ENCODE measurements at places on chromosomes 1 and 21.

GRCh38 chr1:196897158-196897828 is 9.4 kb downstream of the CFHR4 start:
- no peak for DNase-seq

DNA sequence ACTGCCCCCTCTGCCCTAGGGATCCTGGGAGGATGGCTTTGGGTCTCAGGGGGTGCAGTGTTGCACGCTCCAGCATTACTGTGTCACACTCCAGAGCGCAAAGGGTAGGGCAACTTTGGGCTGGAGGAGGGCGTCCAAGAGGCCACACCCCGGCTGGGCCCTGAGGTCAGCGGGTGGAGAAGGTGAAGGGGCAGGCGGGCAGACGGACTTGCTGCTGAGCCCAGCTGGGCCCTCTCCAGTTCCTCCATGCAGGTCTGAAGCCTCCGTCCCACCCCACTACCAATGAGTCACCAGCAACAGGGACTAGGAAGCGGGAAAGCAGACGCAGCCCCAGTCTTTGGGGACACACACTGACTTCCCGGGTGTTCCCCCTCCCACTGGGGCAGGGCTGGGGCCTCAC is 116.0 kb downstream of the CASZ1 start:
- no peak for DNase-seq

- no peak for DNase-seq
These were observed 32.7 kb downstream of the SUSD4 start for GRCh38 chr1:223331301-223331700.

- no peak for DNase-seq
These were observed 334.8 kb upstream of the KAZN start for GRCh38 chr1:14263671-14264070.

GRCh38 chr1:53657531-53657805 is 81.5 kb downstream of the GLIS1 start:
- no peak for DNase-seq

- peak; percentile 48 for DNase-seq
These were observed 12.6 kb upstream of the PPM1J start for GRCh38 chr1:112727716-112728115.

DNA sequence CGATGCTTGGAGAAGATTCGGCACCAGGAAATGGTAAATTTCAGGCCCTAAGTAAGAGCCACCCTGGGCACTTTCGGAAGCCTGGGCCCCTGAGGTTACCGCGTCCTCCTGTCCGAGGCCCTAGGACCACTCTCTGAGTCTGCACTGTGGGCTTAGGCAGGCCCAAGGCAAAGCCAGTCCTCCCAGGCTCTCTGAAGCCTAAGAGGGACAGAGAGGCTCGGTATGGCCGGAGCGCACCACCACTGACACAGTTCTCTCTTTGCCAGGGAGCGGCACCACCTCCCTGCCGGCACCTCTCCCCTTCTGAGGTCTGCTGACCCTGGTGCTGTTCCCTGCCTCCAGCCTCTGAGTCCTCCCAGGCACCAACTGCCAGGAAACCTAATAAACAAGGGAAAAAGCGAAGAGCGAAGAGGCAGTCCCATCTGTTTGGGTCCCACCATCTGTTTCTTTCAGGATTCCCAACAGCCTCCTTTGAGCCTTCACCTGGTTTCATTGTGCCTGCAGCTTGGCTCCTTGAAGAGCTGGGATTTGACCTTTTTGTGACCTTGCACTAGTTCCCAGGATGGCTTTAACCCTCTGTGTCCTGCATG is 57.7 kb downstream of the VWA5B1 start:
- DNase-seq, result no peak

DNA sequence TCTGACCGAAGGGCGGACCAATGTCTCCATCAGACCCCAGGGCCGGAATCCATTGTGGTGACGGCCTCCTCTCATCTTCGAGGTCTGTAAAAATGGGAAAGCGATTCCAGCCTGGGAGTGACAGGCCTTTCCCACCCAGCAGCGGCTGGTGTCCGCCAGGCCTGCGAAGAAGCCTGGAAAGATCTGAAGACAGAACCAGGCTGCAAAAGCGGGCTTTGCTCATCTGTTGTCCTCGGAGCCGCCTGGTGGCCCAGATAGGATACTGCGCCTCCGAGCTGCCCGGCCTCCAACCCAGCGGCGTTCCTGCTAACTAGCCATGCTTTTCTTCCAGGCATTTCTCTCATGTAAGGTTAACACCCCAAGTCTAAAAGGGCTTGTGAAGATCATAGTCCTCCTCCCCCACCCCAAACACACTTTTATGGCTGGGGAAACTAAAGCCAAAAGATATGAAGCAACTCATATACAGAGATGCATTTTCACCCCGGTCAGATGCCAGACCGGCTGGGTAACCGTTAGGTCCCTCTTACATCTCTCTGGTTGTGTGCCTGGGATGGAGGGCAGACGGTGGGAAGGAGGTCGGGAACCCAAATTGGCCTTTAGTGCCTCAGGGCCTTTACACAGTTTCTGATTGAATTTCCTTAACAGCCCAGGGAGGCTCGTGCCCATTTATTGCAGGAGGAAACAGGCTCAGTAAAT is 1.9 kb upstream of the DHRS3 start:
- peak; percentile 88 for DNase-seq

Data from fibroblast of mammary gland (primary cell).